Upper lobe of right lung (tissue), 1 donor: ENCODE measurements at places on chromosomes 2 and 18. TPM values are rescaled to one million over a fixed set of nuclear protein-coding genes. Genes with fewer than 3 reads are reported as not detected.
A peak's percentile ranks its signal among the peaks of the same experiment; 100 is the strongest.

DNA sequence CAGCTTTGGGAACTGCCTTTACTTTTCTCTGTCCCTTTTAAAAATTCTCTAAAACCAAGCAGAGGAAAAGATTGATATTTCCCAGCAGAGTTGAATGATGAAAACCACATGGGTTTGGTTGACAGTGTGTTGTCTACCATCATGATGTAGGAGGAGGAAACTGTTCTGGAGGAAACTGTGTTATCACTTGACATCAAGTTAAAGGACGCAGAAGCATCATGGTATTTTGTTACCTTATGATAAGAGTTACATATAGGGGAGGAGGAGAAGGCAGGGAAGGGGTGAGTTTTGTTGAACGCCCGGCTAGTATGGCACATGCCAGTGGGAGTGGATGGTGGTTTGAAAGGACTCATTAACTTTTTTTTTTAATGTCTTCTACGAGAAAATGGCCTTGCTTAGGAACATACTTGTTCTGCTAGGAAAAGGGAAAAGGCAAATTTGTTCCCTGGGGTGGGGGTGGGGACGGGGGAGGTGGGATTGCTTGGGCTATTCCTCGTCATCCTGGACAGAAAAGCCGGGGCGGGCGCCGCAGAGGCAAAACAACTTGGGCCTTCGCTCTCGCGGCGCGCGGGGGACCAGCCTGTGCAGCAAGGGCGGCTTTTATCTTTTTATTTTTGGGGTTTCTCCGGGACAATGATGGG, 766 bp downstream of the TMEM17 start:
- no peaks in the 10 kb centered on the region for H3K36me3 ChIP-seq
- no peaks in the 10 kb centered on the region for H3K27me3 ChIP-seq
- peaks cover 11% of the 10 kb centered on the region for H3K4me1 ChIP-seq
- H3K4me3 ChIP-seq: peak overlapping the region; percentile 69
- DNase-seq: no peak
- H3K27ac ChIP-seq: peak overlapping the region; percentile 94

DNA sequence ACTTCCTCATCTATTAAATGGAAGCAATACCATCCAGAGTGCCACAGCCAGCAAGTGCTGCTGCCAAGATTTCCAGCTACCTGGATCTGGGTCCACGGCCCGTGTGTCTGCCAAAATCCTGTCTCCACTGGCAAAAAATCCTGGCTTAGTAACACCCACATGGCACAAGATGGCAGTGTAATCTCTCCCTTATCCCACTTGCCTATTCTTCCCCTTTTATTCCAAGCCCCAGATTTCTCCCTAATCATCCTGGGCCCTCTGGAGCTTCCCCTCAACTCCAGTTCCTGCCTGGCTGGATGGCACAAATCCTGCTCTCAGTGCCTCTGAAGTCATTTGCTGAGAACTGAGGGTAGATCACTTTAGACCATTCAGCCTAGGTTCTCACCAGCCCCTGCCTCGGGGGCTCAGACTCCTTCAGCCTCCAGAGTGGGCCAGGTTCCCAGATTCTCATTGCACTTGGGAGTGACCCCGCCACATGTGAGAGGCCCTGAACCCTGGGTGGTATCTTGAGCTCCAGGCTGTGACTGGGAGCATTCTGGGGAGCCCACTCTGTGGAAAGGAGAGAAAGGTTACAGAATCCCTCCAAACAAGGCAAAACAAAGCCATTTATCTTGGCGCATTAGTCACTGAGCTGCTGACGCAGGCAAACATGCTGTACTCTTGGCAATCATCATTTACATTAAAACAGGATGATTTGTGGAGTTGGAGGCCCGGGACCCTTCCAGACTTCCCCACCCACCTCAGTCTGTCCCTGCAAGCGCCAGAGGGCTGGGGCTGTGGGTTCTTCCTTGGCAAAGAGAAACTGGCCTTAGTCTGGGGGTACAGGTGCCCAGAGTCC, 325.8 kb downstream of the DYSF start:
- no peak for DNase-seq
- H3K27ac ChIP-seq: no peak overlapping the region

- H3K27me3 ChIP-seq: peaks cover 16% of the 10 kb centered on the region
- H3K27ac ChIP-seq: no peak overlapping the region
- no peaks in the 10 kb centered on the region for H3K4me1 ChIP-seq
- no peaks in the 10 kb centered on the region for H3K36me3 ChIP-seq
Observed at GRCh38 chr2:198309673-198310280, 505.4 kb downstream of the PLCL1 start.

DNA sequence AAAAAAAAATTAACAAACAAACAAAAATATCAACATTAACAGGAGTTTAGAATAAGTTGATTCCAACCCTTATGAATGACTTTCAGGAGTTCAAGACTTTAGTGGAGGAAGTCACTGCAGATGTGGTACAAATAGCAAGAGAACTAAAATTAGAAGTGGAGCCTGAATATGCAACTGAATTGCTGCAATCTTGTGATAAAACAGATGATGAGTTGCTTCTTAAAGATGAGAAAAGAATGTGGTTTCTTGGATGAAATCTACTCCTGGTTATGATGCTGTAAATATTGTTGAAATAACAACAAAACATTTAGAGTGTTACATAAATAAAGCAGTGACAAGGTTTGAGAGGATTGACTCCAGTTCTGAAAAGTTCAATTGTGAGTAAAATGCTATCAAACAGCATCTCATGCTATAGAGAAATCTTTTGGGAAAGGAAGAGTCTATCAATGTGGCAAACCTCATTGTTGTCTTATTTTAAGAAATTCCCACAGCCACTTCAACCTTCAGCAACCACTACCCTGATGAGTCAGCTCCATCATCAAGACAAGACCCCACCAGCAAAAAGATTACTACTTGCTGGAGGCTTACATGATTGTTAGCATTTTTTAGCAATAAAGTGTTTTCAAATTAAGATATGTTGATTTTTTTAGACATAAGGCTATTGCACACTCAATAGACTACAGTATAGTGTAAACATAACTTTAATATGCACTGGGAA, 42.7 kb upstream of the TAF4B start:
- H3K27ac ChIP-seq: no peak overlapping the region
- DNase-seq: no peak
- H3K36me3 ChIP-seq: no peaks in the 10 kb centered on the region
- no peak overlapping the region for H3K4me3 ChIP-seq

The LYPD6B gene
- 0.78 TPM for total RNA-seq

The CRYGC gene
- total RNA-seq: not detected

The TOGARAM2 gene
- 0.72 TPM for total RNA-seq

The BIRC6 gene
- total RNA-seq: 86.6 TPM
